Lung (tissue), 17 donors: ENCODE measurements at places on chromosomes 12 and 14. TPM values are rescaled to one million over a fixed set of nuclear protein-coding genes. Genes with fewer than 3 reads are reported as not detected.
A peak's percentile ranks its signal among the peaks of the same experiment; 100 is the strongest.

The PLEK2 gene
- 4.2 TPM for polyA plus RNA-seq

The FAIM2 gene
- polyA plus RNA-seq, result 0.46 TPM

The GDF3 gene
- polyA plus RNA-seq, result 0.35 TPM

The LRRC9 gene
- polyA plus RNA-seq, result not detected

The CLEC9A gene
- 0.52 TPM for polyA plus RNA-seq

The CLEC2D gene
- polyA plus RNA-seq, result 6.4 TPM

The PSMD9 gene
- 134 TPM for polyA plus RNA-seq

The OTX2 gene
- polyA plus RNA-seq, result not detected

The SLCO1A2 gene
- polyA plus RNA-seq, result not detected

The NOVA1 gene
- 0.38 TPM for polyA plus RNA-seq

The C12orf54 gene
- polyA plus RNA-seq, result 0.21 TPM

The CHGA gene
- polyA plus RNA-seq, result 0.51 TPM

The SLC8A3 gene
- polyA plus RNA-seq, result 0.90 TPM

The VDR gene
- polyA plus RNA-seq, result 19.5 TPM

GRCh38 chr14:77459072-77459723 lies 1.3 kb downstream of the AHSA1 start:
- peak; percentile 47 for DNase-seq

DNA sequence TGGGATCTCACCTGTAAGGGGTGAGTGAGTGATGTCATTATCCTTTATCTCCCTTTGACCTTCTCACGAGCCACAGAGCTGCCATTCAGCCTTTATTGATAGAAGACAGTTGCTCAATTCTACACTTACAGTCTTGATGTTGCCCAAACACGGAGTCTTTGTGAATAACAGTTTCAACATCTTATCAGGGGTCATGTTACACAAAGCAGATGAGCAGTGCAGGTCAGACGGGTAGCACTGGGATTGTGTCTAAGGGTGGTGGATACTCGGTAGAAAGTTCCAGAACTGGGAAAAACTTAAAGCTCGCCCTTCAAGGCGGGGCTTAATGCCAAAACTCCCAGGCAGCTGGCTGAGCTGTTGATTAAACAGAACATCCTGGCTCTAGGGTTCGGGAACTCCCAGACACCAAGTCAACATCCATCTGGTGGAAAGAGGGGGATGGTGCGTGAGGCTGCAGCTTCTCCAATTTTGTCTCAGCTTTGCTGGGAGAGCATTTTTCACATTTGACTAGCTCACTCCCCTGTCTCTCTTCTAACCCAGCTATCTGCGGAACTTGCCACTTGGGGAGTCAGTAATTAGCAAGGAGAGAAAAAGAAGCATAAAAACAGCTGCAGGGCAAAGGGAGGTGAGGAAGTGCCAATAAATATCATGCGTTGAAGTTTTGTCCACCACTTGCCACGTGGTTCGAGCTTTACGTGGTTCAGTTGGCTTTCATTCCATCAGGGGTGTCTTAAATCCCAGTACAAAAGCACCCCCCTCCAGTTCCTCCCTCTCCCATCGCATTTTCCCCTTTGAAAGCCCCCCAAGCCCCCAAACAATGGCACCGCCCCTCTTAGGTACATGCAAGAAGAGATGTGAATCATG lies 31.0 kb downstream of the FOXN4 start:
- DNase-seq, result peak; percentile 72

- DNase-seq, result no peak
These were observed 18.4 kb downstream of the ZFC3H1 start for GRCh38 chr12:71645268-71645667.

DNA sequence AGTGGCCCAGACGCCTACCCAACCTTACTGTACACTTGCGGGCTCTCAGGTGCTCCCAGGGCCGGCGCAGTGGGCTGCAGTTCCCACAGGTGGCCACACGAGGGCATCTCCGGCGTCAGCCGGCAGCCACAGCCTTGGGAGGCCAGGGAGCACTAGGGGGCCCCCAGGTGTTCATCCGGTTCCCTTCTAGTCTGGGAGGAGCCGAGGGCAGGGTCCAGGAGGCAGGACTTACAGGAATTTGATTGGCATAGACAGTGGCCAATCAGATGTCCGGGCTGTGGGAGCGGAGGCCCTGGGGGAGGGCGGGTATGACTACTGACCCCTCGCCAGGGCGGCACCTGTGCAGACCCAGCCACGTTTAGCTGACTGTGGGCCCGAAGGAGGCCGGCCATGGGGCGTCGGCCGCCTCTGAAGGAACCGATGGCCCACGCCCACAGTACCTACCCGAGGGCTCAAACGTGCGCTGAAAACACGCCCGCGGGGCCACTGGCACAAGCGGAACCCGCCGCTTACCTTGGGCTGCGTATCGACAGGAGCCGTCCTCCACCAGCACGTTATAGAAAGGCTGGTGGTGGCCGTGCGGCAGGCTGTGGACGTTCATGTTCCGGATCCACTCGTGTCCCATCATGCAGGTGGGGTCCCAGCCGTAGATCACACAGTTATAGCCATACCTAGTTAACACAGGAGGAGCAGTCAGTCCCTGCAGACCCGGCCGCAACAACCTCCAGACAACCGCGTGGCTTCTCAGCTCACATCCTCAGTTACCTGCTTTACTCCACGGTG lies 34.8 kb downstream of the FBXO21 start:
- peak; percentile 58 for DNase-seq

DNA sequence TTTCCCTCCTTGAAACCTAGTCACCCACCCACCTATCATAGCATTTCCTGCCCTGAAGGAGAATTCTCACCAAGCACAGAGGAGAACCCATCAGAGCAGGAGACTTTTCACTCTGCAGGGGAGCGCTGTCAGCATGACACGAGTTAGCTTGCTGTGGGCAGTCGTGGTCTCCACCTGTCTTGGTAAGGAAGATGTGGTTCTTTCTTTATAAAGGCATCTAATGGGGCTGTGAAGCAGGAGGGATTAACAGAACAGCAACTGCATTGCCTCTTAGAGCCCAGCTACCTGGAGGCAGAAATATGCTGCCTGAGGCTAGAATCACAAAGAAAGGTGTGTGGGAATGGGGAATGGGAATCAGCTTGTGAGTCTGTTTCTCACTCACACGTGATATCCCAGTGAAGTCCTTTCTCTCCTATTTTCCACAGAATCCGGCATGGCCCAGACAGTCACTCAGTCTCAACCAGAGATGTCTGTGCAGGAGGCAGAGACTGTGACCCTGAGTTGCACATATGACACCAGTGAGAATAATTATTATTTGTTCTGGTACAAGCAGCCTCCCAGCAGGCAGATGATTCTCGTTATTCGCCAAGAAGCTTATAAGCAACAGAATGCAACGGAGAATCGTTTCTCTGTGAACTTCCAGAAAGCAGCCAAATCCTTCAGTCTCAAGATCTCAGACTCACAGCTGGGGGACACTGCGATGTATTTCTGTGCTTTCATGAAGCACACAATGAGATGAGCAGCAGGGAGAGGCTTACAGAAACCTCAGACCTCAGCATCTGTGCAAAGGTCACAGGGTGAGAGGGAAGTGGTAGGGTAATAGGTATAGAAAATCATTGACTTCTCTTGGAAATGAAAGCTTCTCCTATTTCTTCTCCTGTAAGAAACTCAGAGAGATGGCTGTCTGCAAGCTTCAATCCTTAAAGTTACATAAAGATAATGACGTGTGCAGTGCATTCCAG lies 316.9 kb downstream of the DAD1 start:
- no peak for DNase-seq

- DNase-seq, result no peak
These were observed 238.3 kb upstream of the PWP1 start for GRCh38 chr12:107447336-107447735.

GRCh38 chr12:124379938-124380754 lies 85.3 kb downstream of the RFLNA start:
- DNase-seq, result peak; percentile 89

GRCh38 chr14:96592591-96593386 lies 90.6 kb downstream of the PAPOLA start:
- peak; percentile 40 for DNase-seq

GRCh38 chr14:95272057-95272456 lies 47.7 kb downstream of the CLMN start:
- no peak for DNase-seq

- no peak for DNase-seq
These were observed 22.3 kb downstream of the DYRK4 start for GRCh38 chr12:4584281-4584680.

DNA sequence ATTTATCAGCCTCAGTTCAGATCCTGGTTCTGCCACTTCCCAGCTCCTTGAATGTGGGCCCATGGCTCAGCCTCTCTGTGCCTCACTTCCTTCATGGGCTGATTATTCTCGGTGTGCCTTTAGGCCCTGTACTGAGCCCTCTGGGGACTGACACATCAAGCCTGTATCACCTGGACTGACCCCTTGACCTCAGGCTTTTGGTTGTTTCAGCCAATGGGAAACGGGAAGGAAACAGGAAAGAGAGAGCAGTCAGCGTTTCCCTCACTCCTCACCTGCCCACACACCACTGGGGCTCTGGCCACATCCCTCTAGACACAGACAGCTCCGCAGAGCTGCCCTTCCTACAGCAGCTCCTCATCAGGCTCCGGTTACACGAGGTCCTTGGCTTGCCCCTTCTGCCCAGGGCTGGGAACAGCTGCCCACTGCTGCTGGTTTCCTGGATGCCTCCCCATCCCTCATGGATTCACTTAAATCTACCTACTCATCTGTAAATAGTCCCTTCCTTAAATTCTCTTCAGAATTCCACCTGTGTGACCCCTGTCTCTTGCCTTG lies 37.0 kb upstream of the ITPR2 start:
- DNase-seq, result no peak

DNA sequence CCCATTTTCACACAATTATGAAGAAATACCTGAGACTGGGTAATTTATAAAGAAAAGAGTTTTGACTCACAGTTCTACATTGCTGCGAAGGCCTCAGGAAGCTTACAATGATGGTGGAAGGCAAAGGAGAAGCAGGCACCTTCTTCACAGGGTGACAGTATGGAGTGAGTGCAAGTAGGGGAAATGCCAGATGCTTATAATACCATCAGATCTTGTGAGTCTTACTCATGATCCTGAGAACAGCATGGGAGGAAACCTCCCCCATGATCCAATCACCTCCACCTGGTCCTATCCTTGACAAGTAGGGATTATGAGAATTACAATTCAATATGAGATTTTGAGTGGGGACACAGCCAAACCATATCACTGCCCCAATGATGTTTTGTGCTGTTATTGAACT lies 189.3 kb upstream of the CRY1 start:
- no peak for DNase-seq

- DNase-seq, result no peak
These were observed 165.3 kb downstream of the DICER1 start for GRCh38 chr14:94992046-94992445.

DNA sequence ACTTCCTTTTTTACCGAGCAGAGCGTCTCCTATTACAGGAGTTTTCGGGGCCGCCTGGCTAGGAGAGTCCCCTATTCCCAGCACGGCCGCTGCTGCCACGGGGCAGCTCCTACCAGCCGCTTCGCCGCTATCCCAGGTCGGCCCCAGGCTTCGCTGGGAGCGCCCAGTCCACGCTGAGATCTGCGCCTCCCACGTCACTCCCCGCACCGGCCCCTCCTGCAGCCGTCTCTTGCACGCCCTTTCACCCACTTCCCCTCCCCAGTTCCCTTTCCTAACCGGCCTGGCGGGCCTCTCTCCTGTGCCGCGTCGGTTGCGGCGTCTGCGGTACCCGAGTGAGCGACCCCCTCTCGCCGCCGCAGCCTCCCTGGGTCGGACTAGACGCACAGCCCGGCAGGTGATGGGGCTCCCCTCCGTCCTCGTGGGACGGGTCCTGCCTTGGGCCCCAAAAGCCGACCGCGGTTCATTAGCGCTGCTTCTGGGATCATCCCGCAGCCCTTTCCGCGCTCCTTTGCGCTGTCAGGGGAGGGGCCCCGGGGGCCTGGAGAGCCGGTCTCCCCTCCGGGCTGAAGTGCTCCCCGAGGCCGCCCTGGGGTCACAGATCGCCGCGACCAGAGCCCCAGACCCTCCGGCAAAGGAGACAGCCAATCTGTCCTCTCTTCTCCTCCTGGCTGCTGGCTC lies 1318.4 kb downstream of the TMEM121 start:
- no peak for DNase-seq

- no peak for DNase-seq
These were observed 650 bp downstream of the HEBP1 start for GRCh38 chr12:12999271-12999958.

GRCh38 chr14:51209457-51209856 lies 30.6 kb upstream of the TMX1 start:
- DNase-seq, result no peak

- peak; percentile 40 for DNase-seq
These were observed 115.9 kb downstream of the GPR135 start for GRCh38 chr14:59349258-59349701.

- DNase-seq, result peak; percentile 19
These were observed 35.8 kb downstream of the FBXO34 start for GRCh38 chr14:55306938-55307589.

- DNase-seq, result no peak
These were observed 92.5 kb downstream of the ATP23 start for GRCh38 chr12:58033831-58034230.

GRCh38 chr14:104865081-104865630 lies at the start of gene CEP170B:
Gene CEP170B (plus strand): TSS chr14:104865268. CDS start chr14:104868451, 3,183 bp downstream.
- DNase-seq, result peak; percentile 35

GRCh38 chr14:92792885-92793284 lies 1.2 kb upstream of the GOLGA5 start:
- peak; percentile 16 for DNase-seq

GRCh38 chr12:91732086-91732485 lies 413.6 kb downstream of the BTG1 start:
- DNase-seq, result no peak
